Forelimb muscle (tissue), 1 donor: ENCODE measurements at places on chromosomes 6 and 20. TPM values are rescaled to one million over a fixed set of nuclear protein-coding genes. Genes with fewer than 3 reads are reported as not detected.

GRCh38 chr20:58458342-58459057 is 56.7 kb downstream of the APCDD1L start:
- DNase-seq = no peak

- DNase-seq = no peak
Observed at GRCh38 chr20:24309596-24309995, 159.8 kb upstream of the SYNDIG1 start.

GRCh38 chr6:125511809-125512396 is 210.1 kb upstream of the HDDC2 start:
- DNase-seq = no peak

- no peak for DNase-seq
Observed at GRCh38 chr20:24766826-24767622, 182.0 kb upstream of the CST7 start.

- no peak for DNase-seq
Observed at GRCh38 chr20:53354314-53354713, 239.3 kb downstream of the ZNF217 start.

DNA sequence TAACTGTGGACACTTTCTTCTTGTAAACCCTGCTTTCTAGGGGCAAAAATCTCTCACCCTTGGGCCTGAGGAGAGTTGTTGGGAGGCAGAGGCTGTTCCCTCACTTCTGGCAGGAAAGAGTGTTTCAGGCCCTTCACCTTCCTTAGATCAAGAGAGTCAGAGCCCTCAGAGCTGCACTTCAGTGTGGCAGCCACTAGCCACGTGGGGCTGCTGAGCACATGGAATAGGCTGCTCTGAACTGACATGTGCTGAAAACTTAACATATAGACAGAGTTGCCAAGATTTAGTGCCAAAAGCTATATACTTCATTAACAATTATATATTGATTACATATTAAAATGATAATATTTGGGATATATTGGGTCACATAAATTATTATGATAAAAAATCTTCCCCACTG is 4.4 kb upstream of the LMBRD1 start:
- no peak for DNase-seq

DNA sequence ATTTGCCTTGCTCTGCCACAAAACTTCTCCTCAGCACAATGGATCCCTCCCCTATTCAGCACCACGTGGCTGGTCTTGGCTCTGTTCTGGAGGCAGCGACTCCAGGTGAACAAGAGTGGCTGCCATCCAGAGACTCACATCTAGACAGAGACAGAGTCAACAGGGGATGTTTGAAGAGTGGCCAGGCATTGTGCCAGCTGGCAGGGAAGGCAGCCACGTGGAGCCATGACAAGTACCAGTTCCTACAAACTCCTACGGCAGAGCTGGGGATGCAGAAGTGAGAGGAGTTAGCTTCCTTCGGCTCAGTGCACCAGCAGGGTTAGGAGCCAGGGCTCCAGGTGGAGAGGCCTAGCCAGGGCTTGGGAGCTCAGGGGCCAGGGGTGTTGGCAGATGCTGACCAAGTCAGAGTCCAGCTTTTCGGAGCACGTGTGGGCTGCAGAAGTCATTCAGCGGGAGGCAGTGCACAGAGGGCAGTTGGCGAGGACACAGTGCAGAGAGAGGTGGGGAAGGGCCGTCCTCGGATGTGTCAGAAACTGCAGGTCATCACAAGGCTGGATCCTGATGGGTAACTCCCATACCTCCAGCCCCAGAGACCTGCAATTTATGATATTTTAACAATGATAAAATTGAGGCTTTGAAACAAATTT is 171.7 kb upstream of the PDE10A start:
- no peak for DNase-seq

DNA sequence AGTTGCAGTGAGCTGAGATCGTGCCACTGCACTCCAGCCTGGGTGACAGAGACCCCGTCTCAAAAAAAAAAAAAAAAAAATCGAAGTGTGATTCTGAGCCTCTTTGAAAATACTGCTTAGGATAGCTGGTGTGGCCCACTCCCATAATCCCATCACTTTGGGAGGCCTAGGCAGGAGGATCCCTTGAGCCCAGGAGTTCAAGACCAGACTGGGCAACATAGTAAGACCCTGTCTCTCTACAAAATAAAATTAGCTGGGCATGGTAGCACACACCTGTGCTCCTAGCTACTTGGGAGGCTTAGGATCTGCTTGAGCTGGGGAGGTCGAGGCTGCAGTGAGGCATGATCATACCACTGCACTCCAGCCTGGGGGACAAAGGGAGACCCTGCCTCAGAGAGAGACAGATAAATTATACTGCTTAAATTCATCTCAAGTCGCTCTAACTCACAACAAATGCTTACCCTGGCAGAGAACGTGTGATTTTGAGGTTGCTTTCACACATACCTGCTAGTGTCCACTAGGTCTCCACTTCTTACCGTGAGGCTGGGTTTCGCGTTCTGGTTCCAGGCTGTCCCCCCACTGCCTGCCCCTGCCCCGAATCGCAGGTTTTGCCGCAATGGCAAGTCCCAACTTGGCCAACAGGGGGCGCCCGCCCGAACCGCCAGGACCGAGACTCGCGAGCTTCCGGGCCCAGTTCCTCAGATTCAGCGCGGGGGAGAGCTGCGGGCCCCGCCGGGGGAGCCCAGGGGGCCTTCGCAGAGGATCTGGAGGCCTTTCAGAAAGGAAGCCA is 12.3 kb upstream of the TMC2 start:
- DNase-seq = no peak

DNA sequence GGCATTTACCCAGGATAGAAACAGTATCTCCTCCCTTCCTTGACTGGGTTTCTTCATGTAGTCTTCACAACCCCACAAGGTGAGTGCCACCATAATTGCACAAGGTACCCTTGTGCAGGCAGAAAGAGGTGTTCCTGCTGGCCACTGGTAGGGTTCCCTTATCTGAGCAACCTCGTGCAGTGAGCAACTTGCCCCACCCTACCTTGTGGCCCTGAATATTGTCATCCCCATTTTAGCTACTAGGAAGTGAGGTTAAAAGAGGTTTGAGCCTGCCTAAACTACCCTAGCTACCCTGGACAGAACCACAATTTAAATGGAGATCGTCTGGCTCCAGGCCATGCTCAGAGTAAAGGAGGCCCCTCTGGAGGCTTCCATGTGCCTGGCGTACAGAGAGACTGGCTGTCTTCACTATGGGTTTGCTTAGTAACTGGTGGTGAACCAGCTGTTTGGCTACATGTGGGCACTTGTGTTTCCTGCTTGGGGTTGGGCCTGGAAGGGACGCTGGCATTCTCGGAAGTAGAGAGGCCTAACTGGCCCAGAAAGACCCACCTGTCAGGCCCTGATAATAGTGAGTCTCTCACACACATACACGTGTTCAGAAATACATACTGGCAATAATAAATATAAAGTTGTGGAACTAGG is 148.8 kb downstream of the LRFN2 start:
- DNase-seq = no peak

- no peak for DNase-seq
Observed at GRCh38 chr6:100281471-100281901, 183.2 kb downstream of the SIM1 start.

- DNase-seq = no peak
Observed at GRCh38 chr6:8342241-8342819, 93.0 kb downstream of the SLC35B3 start.

GRCh38 chr6:157410045-157410444 is 29.1 kb downstream of the ZDHHC14 start:
- DNase-seq = no peak

DNA sequence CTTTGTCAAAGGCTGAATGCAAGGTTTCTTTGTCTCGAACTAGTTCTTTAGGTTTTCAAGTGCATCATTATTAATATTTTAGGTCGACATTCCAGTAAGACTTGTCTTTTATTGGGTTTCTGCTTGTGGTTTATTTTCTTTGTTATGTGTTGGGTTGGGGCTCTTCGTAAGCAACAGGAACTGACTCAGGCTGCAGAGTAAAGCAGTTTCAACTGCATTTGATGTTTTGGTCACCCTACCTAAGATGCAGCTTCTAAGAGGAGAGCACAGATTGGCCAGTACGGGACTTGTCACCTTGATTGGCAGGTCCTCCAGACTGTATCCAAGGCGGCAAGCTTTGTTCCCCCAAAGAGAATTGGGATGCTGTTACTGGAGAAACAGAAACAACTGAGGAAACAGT is 149.5 kb upstream of the SULF2 start:
- no peak for DNase-seq

DNA sequence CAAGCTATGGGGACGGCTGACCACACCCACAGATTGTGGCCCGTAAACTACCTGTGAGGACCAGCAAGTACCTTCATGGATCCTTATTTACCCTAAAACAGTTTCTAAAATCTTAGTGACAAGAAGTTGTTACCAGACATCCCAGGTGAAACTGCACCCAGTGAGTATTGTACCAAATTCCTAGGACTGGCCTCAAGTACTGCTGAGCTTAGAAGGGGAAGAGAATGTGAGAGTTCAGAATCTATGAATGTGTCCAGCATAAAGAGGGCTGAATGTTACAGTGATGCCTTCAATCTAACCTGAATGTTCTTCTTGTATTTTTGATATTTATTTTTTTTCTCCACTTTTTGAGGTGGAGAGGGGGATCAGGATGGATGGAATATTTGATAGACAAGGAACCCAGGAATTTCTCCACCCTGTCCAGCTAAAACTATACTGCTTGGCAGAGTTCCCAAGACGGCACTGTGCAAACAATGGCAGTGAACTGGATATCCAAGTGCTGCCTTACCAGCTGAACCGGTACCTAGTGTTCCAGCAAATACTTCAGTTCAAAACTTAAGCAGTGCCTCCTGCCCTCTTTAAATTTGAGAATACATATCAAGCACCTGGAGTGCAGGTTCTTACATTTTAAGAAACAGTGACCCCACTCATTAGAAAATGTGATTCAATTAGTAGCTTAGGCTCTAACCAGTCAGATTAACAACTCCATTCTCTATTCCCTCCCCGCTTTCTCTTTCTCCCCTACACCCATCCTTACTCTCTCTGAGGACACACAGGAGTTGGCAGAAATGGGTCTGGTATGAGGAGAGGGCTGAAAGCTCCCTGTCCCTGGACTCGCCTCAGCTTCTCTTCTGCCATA is 427.3 kb upstream of the FLRT3 start:
- DNase-seq = no peak

DNA sequence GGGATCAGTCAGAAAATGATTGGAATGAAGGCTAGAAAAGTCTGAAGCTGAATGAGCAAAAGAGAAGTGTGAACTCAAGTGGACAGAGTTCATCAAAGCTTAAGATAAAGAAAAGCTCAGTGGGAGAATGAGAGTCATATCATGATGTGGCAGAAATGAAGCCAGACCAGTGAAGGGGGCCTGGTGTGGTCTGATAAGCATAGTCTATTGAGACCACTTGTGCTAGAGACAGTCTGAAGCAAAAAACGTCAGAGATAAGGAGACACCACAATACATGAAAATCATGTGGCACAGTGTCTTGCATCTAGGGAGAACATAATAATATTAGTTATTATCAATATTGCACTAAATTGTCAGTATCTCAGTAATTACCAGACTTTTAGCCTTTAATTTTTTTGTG is 601.5 kb downstream of the UTRN start:
- DNase-seq = no peak

GRCh38 chr6:69954733-69955132 is 88.4 kb downstream of the COL19A1 start:
- DNase-seq = no peak

DNA sequence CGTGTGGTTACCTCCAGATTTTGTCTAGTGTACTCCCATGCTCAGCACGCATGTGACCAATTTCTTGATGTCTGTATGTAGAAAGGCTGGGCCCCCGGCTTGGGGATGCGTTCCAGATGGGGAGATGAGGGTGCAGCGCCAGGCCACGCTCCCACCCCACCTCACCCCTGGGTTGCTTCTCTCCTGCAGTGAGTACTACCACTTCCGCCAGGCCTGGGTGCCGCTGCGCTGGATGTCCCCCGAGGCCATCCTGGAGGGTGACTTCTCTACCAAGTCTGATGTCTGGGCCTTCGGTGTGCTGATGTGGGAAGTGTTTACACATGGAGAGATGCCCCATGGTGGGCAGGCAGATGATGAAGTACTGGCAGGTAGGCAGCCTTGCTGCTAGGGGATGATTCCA is 11.5 kb upstream of the SRF start:
- no peak for DNase-seq

- DNase-seq = no peak
Observed at GRCh38 chr6:69771158-69771906, 25.5 kb downstream of the LMBRD1 start.

DNA sequence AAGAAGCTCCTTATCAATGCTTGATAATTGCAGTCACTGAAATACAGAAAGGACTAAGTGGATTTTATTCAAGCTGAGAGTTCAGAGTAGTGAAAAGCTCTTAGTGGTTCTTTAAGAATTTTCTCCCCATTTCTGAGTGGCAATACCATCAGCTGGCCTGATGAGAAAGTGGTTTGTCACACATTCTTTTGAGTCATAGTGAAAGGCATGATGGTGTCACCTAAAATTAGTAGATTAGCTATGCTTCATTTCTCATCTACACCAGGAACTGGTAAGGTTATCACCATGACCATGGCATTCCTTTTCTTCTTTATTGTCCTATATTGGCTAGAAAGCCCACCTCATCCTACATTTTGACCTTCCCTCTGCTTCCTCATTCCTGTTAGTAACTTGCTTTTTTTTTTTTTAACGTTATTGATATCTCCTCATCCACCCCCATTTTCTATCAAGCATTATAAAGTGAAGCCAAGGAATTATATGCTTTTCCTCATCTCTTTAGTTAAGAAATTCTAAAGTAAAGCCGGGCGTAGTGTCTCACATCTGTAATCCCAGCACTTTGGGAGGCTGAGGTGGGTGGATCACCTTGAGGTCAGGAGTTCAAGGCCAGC is 67.4 kb upstream of the LOC128125822 start:
- DNase-seq = no peak

The C20orf141 gene
- polyA plus RNA-seq = not detected

The CALHM5 gene
- polyA plus RNA-seq = 1.9 TPM

The DTNBP1 gene
- 18.3 TPM for polyA plus RNA-seq

The TMEM14C gene
- polyA plus RNA-seq = 96.1 TPM

The SUMO4 gene
- polyA plus RNA-seq = 0.53 TPM

The CNBD2 gene
- 0.51 TPM for polyA plus RNA-seq

The NFATC2 gene
- 4.0 TPM for polyA plus RNA-seq

The HLA-DRA gene
- 27.8 TPM for polyA plus RNA-seq

The SMPDL3A gene
- 12.8 TPM for polyA plus RNA-seq

The COL21A1 gene
- polyA plus RNA-seq = 101 TPM

The GPR63 gene
- polyA plus RNA-seq = 3.4 TPM

The RBM24 gene
- polyA plus RNA-seq = 348 TPM

The RIPOR3 gene
- 7.5 TPM for polyA plus RNA-seq

The TBX18 gene
- 16.8 TPM for polyA plus RNA-seq

The XKR7 gene
- 0.04 TPM for polyA plus RNA-seq

The HEY2 gene
- polyA plus RNA-seq = 11.0 TPM

The HCK gene
- polyA plus RNA-seq = 3.5 TPM

The TUBB2B gene
- 60.2 TPM for polyA plus RNA-seq
